ENCODE measurements at places on chromosomes 6 and 20. TPM values are rescaled to one million over a fixed set of nuclear protein-coding genes. Genes with fewer than 3 reads are reported as not detected.

RNF144B gene
- total RNA-seq, result 5.3 TPM

TOX2 gene
- total RNA-seq, result not detected

LY6G6D gene
- total RNA-seq, result not detected

DNA sequence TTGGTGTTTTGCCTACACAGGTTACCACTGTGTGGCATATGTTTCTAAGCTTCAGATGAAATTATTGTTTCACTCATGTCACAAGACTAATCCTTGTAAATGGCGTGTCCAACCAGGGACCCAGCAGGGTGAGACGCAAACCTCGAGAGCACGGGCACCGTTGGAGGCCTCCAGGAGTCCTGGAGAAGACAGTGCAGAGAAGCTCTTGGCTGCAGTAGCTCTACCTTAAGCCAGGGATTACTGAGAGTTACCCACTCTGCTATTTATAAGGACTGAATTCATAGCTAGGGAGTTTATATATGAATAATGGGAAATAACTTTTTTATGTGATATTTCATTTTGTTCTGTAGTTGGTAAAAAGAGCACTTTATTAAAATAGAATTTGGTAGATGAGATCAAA is 137.4 kb downstream of the SLC24A3 start:
- no peak for DNase-seq

DNA sequence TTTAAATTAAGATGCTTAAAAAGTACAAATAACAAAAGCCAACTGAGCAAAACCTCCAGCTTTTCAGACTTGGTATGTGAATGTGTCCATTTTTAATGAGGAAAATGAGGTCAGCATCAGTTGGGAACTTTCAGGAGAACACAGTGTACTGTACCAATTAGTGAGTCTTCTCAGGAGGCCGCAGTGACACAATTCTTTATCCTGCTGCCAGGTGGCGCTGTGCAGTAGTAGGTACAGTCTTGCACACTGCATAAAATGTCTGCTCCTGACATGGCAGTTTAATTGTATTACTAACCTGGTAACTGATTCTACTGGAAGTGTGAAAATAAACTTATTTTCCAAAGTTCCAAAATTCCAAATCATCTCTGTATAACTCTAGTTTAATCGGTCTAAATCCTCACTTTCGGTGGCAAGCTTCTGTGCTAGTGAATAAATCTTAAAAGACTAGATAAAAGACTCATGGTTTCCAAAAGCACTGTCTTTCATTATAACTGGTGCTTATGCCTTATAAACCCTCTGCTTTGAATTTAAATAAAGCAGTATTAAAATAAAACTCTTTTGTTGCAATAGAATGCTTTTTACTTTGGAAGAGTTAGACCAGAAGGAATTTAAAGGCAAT is 214.8 kb upstream of the MMS22L start:
- DNase-seq, result peak; percentile 59

DNA sequence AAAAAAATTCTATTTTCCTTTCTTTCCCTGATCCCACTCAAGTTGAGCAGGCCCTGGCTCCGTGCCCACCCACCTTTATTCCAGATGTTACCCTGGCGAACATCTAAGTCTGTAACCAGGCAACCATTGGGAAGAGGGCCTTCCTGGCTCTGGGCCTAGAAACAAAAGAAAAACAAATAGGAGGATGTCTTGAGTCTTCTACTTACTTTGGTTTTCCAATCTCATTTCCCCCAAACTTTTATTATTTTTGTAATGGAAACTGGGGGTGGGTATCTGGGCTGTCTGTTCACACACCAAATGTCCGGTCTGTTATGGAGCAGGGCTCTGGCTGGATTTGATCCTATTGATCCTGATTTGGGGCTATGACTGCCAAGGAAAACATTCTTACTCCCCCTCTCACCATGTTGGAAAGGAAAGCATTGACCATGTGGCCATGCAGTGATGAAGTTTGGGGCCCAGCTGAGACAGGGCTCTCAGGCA is 744.1 kb downstream of the DHX35 start:
- no peak for DNase-seq

DNA sequence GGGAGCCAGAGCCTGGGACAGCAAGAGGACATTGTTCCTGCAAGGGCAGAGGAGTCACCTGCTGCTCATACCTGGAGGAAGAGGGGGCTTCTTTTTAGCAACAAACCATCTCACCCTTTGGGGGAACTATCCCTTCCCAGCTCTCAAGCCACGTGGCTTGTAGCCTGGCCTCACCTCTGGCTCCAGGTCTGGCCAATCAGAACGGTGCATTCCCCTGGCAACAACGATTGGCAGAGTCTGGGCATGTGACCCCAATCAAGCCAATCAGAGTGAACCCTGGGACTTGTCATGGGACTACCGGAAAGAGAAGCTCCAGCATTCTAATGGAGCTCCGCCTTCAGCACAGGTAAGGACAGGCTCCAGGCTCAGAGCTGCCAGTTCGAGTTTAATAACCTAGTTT is 33.6 kb downstream of the KCNB1 start:
- DNase-seq, result no peak

- no peak for DNase-seq
Observed at GRCh38 chr6:23293653-23294052, 724.3 kb downstream of the HDGFL1 start.
